ENCODE measurements at places on chromosomes 5 and 9. TPM values are rescaled to one million over a fixed set of nuclear protein-coding genes. Genes with fewer than 3 reads are reported as not detected.

Gene SPATA31E1
- total RNA-seq, result not detected

Gene GPX3
- total RNA-seq, result 805 TPM

Gene GADD45G
- 5.7 TPM for total RNA-seq

Gene NSUN2
- 45.4 TPM for total RNA-seq

Gene C5orf52
- total RNA-seq, result not detected

Gene C9
- not detected for total RNA-seq

Gene PCDHB5
- 6.5 TPM for total RNA-seq

Gene C8G
- not detected for total RNA-seq

Gene LCN12
- total RNA-seq, result 1.2 TPM

Gene ABO
- 0.99 TPM for total RNA-seq

Gene ADGRD2
- total RNA-seq, result not detected

Gene FAXDC2
- 118 TPM for total RNA-seq

Gene PCDHGC5
- 5.0 TPM for total RNA-seq

Gene HRH2
- total RNA-seq, result 2.5 TPM

Gene GAS1
- total RNA-seq, result 99.9 TPM

Gene FCN1
- 6.9 TPM for total RNA-seq

Gene NUTM2F
- not detected for total RNA-seq

Gene CDK7
- 7.2 TPM for total RNA-seq

Gene SLF1
- 6.4 TPM for total RNA-seq

Gene BTNL8
- 0.71 TPM for total RNA-seq

Gene SNX30
- total RNA-seq, result 8.9 TPM

Gene STPG3
- total RNA-seq, result not detected

Gene KIF4B
- not detected for total RNA-seq

Gene FOXD1
- total RNA-seq, result not detected

Gene DMRTA1
- 2.1 TPM for total RNA-seq

Gene DRD1
- total RNA-seq, result not detected

Gene KCNIP1
- total RNA-seq, result 2.8 TPM

Gene ARHGEF39
- total RNA-seq, result 1.7 TPM

Gene WDR38
- not detected for total RNA-seq

Gene TPPP
- total RNA-seq, result 7.1 TPM

Gene ESM1
- not detected for total RNA-seq

Gene ENTREP1
- total RNA-seq, result 3.8 TPM

Gene FYB1
- total RNA-seq, result 8.6 TPM

Gene NCS1
- 133 TPM for total RNA-seq

Gene WNT8A
- not detected for total RNA-seq

Gene PPP3R2
- not detected for total RNA-seq

Gene UQCRQ
- 230 TPM for total RNA-seq

Gene ITGA2
- 1.7 TPM for total RNA-seq

Gene LHX3
- not detected for total RNA-seq

Gene SH3RF2
- 0.28 TPM for total RNA-seq

Gene HNRNPK
- 415 TPM for total RNA-seq

Gene KCNN2
- 8.2 TPM for total RNA-seq

Gene ROPN1L
- 1.9 TPM for total RNA-seq

Gene XPA
- total RNA-seq, result 29.9 TPM

Gene NANS
- 26.0 TPM for total RNA-seq

Gene CCDC192
- not detected for total RNA-seq

Gene TXNDC8
- total RNA-seq, result not detected

Gene OLFML2A
- 147 TPM for total RNA-seq
